ENCODE measurements at places on chromosomes 12 and 14. TPM values are rescaled to one million over a fixed set of nuclear protein-coding genes. Genes with fewer than 3 reads are reported as not detected.

- DNase-seq: no peak
Measured at GRCh38 chr14:60288279-60288678, 39.3 kb downstream of the PPM1A start.

DNA sequence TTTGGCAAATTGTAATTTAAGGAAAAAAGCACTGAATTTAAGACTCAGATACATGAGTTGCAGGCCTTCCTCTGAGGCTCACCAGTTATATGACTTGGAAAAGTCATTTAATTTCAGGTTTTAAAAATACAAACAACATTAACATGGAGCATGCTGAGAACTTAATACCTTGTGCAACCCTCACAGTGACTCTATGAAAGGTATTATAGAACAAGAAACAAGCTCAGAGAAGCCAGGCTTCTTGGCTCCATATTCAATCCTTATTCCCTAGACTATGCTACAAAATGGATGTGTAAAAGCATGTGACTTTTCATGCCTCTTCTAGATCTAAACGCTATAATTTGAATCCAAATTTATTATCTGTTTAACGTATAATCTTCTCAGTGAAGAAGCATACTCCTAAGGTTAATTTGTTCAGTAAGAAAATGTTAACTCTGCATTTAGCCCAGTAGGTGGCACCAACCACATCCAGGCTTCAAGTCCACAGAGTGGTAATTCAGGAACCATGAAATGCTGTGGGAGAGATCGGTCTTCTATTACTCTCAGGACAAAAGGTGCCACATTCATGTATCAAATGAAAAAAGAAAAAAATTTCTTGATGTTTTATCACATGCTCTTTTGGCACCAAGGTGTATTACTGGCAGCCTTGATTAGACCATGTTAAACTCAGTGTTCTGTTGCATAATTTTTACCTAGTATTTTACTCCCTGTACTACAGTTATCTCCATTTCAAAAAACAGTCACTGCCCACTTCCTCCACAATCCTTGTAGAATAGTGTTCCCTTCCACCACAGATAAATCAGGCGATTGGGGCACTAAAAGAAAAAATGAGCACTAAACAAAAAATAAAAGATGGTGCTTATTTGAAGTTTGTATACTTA is 9.3 kb downstream of the CCDC196 start:
- DNase-seq: no peak

- DNase-seq: peak; percentile 37
Measured at GRCh38 chr12:8890313-8891085, 23.8 kb upstream of the PHC1 start.

- no peak for DNase-seq
Measured at GRCh38 chr14:68552602-68553001, 240.3 kb downstream of the ZFP36L1 start.

IGFBP6 gene
- 45.5 TPM for total RNA-seq

SMCO2 gene
- not detected for total RNA-seq

TAC3 gene
- total RNA-seq: not detected
